IPS DF 6.9 (cell line): ENCODE measurements at places on chromosomes 1 and 21.
A peak's percentile ranks its signal among the peaks of the same experiment; 100 is the strongest.

- H3K4me3 ChIP-seq = no peak overlapping the region
- no peaks in the 10 kb centered on the region for H3K36me3 ChIP-seq
- no peaks in the 10 kb centered on the region for H3K4me1 ChIP-seq
- H3K27ac ChIP-seq = no peak overlapping the region
- DNase-seq = no peak
These were observed 72.8 kb upstream of the HSD17B7 start for GRCh38 chr1:162717548-162718184.

DNA sequence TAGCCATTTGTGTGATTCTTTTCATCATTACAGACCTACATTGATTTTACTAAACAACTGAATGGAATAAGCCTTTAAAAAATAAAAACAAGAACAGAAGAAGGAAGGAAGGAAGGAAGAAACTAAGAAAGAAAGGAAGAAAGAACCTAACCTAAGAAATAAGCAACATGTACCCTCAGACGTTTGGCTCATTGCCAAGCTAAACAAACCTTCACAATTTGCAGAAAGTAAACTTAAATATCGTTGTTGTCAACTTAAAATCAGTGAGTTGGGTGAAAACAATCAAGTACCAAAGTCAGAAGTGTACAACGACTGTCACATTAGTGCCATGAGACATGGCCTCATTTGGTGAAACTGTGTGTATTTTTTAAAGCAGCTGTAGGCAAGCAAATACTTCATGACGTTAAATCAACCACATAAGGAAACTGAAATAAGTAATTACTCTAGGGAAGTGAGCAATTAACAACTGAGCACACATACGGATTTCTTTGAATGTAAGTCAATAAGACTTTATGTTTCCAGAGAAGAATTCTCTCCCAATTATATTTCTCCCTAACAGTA lies 313.1 kb upstream of the TMPRSS15 start:
- H3K4me1 ChIP-seq = no peaks in the 10 kb centered on the region
- H3K36me3 ChIP-seq = no peaks in the 10 kb centered on the region
- H3K27ac ChIP-seq = no peak overlapping the region
- H3K4me3 ChIP-seq = no peak overlapping the region
- no peaks in the 10 kb centered on the region for H3K27me3 ChIP-seq

DNA sequence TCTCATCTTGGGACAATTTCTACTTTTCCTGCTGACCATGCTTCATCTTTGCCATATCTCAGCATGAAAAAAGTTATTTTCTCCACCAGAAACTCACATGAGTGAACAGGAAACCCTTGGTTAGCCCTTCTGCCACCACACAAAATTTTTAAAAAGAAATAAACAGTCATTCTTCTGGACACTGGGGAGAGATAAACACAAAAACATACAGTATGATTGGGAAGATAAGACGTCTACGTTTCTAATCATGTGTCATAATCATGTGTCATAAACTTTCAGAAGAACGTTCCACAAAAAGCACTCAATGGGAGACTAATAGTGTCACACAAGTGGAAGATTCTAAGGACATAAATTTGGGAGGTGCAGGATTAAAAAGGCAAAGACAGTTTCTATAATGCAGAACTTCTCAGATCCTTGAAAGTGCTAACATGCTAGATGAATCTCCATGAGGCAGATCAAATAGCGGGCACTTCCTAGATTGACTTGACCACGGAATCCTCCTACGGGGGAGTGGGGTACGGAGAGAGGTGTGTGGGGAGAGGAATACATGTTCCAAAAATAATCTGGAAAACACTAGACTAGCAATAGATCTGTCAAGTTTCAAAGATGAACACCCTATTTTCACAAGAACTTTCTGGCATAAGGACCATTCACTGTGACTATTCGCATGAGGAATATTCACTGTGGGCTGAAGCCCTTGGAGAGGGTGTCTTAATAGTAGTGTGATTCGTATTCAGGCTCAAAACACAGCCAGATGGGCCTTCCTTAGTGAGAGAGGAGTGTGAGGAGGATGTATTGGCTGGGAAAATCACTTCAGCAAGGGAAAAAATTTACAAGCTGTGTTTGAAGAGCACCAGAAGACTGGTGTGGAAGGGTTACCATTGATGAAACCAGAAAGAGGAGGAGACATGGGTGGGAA lies 206.7 kb downstream of the SETD4 start:
- DNase-seq = no peak
- H3K4me1 ChIP-seq = no peaks in the 10 kb centered on the region
- no peaks in the 10 kb centered on the region for H3K36me3 ChIP-seq
- no peak overlapping the region for H3K27ac ChIP-seq
- H3K27me3 ChIP-seq = no peaks in the 10 kb centered on the region
- H3K4me3 ChIP-seq = no peak overlapping the region

DNA sequence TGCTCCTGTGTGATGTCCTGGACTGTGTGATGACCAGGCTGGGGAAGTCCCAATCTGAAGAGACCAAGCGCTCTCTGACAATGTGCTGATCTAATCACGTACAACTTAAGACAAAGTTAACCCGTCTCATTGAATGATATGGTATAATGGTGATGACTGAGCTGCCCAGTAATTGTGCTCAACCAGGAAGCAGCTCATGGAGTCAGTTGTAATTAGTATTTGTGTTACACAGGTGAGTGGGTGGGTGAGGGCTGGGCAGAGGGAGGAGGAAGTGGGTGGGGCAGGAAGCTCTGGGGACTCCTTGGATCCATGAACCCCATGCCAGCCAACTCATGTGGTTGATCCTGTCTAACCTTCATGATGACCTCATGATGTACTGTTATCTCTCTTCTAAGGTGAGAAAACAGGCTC lies 8.7 kb upstream of the ECE1 start:
- DNase-seq = no peak
- no peaks in the 10 kb centered on the region for H3K27me3 ChIP-seq
- H3K36me3 ChIP-seq = no peaks in the 10 kb centered on the region
- H3K27ac ChIP-seq = no peak overlapping the region

- no peaks in the 10 kb centered on the region for H3K27me3 ChIP-seq
- DNase-seq = no peak
These were observed 11.5 kb downstream of the KCNA2 start for GRCh38 chr1:110594456-110595352.

GRCh38 chr1:236524142-236524894 lies 536 bp downstream of the LGALS8 start:
- no peak overlapping the region for H3K27ac ChIP-seq
- H3K4me1 ChIP-seq = peaks cover 2% of the 10 kb centered on the region; the same call in 1 of the 2 replicates
- H3K4me3 ChIP-seq = peak overlapping the region; percentile 85
- DNase-seq = no peak
- H3K36me3 ChIP-seq = no peaks in the 10 kb centered on the region
- H3K27me3 ChIP-seq = 0 out of 2 replicates have a peak, but pooled peaks cover 2% of the 10 kb centered on the region

GRCh38 chr1:210092366-210092765 lies 140.2 kb upstream of the SERTAD4 start:
- no peaks in the 10 kb centered on the region for H3K4me1 ChIP-seq
- DNase-seq = no peak
- H3K27ac ChIP-seq = no peak overlapping the region
- no peaks in the 10 kb centered on the region for H3K27me3 ChIP-seq

- DNase-seq = no peak
- no peak overlapping the region for H3K27ac ChIP-seq
- H3K4me1 ChIP-seq = 0 out of 2 replicates have a peak, but pooled peaks cover 2% of the 10 kb centered on the region
- peak overlapping the region; percentile 84; the same call in 1 of the 2 replicates for H3K4me3 ChIP-seq
- no peaks in the 10 kb centered on the region for H3K36me3 ChIP-seq
These were observed 673 bp downstream of the PRMT2 start for GRCh38 chr21:46636181-46636512.

- no peaks in the 10 kb centered on the region for H3K27me3 ChIP-seq
- no peak overlapping the region for H3K4me3 ChIP-seq
- no peak overlapping the region for H3K27ac ChIP-seq
- no peaks in the 10 kb centered on the region; the same call in 1 of the 2 replicates for H3K4me1 ChIP-seq
- no peak for DNase-seq
- H3K36me3 ChIP-seq = no peaks in the 10 kb centered on the region
These were observed 523.9 kb downstream of the LMO4 start for GRCh38 chr1:87852410-87853161.

GRCh38 chr1:56563568-56563967 lies 15.8 kb downstream of the PLPP3 start:
- no peaks in the 10 kb centered on the region for H3K36me3 ChIP-seq
- H3K27ac ChIP-seq = no peak overlapping the region
- no peak for DNase-seq
- peaks cover 10% of the 10 kb centered on the region; the same call in 1 of the 2 replicates for H3K4me1 ChIP-seq

GRCh38 chr21:34524646-34525601 lies 12.9 kb upstream of the KCNE1 start:
- DNase-seq = no peak
- no peaks in the 10 kb centered on the region for H3K36me3 ChIP-seq
- H3K4me1 ChIP-seq = peaks cover 1% of the 10 kb centered on the region
- no peaks in the 10 kb centered on the region for H3K27me3 ChIP-seq
- no peak overlapping the region for H3K4me3 ChIP-seq

DNA sequence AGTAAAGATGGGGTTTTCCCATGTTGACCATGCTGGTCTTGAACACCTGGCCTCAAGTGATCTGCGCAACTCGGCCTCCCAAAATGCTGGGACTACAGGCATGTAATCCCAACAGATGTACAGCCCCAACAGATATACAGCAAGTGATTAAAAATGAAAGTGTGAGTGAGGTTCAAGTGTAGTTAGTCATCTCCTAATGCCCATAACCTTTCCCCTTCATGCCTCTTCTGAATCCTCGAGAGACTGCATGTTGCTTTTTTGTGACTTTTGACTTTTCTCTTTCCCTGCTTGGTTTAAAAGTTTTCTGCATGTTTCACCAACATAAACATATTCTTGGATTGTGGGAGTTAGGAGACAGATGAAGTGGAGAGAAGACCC lies 31.2 kb downstream of the KCNK2 start:
- H3K4me3 ChIP-seq = no peak overlapping the region
- no peak overlapping the region for H3K27ac ChIP-seq
- no peak for DNase-seq

DNA sequence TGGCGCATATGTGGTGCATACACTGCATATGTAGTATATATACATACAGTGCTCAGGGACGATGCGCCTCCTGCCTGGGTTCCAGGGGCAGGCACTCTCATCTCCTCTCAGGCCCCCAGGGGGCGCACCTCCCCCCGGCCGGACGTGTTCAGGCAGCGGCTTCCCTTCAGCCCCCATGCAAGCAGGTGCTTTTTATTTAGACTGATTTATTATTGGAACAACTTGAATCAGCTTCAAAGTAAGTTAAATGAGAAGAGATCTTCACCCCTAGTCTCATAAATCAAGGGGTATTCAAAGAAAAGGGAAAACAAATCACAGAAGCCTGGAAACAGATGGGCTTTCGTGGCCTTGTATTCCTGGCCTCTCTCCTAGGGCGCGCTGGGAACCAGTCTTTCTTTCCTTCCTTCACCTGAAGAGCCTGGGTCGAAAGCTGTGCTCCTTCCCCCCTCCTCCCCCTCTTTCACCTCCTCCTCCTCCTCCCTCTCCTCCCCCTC lies 64.6 kb downstream of the UBIAD1 start:
- H3K4me3 ChIP-seq = no peak overlapping the region
- H3K36me3 ChIP-seq = no peaks in the 10 kb centered on the region
- H3K4me1 ChIP-seq = no peaks in the 10 kb centered on the region; the same call in 1 of the 2 replicates
- H3K27ac ChIP-seq = no peak overlapping the region

DNA sequence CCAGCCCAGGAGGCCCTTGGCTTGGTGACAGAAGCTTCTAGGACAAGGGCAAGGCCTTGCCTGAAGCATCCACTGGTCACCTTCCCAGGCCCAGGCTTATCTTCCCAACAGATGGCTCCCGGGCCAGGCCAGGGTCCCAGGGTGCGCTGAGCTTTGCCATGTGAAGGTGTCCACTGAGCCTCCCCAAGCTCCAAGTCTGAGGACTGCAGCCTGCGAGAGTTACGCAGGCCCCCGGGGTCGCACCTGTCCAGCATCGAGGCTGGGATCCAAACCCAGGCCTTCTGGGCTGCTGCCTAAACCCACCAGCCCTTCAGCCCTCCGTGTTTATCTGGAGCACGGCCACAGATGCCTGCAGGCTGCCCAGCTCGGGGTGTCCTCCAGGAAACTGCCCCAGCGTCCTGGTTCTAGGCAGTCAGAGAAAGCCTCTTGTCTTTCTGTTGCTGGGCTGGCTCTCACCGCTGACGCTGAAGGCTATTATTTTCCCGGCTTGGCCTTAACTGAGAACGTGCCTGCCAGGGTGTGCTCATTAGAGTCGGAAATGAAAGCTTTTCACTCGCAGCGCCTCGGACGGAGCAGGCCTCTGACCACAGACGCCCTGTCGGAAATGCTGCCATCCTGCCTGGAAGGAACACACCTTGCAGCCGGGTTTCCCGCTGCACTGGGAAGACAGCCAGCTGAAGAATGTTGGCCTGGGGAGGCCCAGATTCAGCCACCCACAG lies 71.4 kb downstream of the MEGF6 start:
- no peaks in the 10 kb centered on the region for H3K27me3 ChIP-seq
- DNase-seq = no peak
- no peaks in the 10 kb centered on the region for H3K36me3 ChIP-seq
- peaks cover 5% of the 10 kb centered on the region for H3K4me1 ChIP-seq

DNA sequence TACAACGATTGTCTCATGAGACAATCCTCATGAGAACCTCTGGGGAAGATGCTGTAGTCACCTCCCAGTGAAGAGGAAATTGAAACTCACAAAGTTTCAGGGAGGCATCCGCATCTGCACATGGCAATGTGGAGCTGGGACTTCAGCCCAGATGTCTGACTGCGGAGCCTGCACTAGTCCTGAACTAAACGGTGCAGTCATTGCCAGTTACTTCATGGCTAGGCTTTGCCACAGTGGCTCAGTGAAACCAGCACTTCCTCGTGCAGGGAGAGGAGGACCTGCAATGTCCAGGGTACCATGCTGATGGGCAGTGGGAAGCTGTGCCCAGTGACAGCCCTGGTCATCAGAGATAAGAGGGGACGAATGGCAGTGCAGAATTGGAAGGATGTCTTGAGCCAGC lies 40.7 kb upstream of the ETS2 start:
- H3K36me3 ChIP-seq = no peaks in the 10 kb centered on the region
- no peaks in the 10 kb centered on the region for H3K4me1 ChIP-seq
- DNase-seq = no peak

DNA sequence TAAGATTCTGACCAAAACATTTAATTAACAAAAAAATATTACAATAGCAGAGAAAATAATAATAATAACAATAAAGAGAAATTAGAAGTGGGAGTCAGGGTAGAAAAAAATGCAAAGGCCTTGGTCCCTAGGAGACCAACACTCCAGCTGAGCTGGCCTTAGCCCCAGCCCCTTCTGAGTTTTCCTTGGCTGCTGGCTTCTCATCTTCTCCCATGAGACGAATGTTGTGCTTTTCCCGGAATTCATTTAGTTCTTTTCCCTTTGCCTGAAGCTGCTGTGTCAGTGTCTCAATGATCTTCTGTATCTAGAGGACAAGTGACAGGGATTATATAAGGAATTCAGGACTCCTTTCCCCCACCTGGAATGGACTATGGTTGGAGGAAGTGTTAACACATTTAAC lies 2.4 kb downstream of the KLHDC9 start:
- DNase-seq = no peak
- no peak overlapping the region for H3K4me3 ChIP-seq
- no peaks in the 10 kb centered on the region for H3K27me3 ChIP-seq
- H3K36me3 ChIP-seq = peaks cover 8% of the 10 kb centered on the region; the same call in 1 of the 2 replicates

GRCh38 chr1:23169195-23169575 lies 529 bp upstream of the LUZP1 start:
- no peaks in the 10 kb centered on the region for H3K4me1 ChIP-seq
- H3K4me3 ChIP-seq = peak overlapping the region; percentile 50; the same call in 1 of the 2 replicates
- no peak overlapping the region for H3K27ac ChIP-seq
- H3K27me3 ChIP-seq = no peaks in the 10 kb centered on the region
